Naive thymus-derived CD8-positive, alpha-beta T cell (primary cell): ENCODE measurements at places on chromosomes 2 and 18.

DNA sequence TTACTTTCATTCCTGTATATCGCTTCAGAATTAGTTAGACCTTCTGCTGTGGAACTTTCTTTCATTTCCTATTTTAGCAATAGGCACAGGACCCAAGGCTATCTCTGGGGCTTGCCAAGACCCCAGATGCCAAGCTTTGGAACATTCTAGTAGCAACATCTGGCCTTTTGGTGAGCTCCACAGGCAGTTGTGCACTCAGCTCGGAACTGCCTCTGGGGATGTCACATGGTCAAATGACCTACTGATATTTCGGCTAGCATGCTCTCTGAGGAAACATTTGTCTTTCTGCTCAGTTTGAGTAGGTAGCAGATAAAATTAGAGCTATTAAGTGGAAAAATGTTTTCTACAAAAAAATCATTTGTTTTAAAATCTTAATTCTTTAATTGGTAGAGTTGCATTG, 76.6 kb upstream of the ITGA4 start:
- no peak overlapping the region for H3K4me3 ChIP-seq
- H3K27ac ChIP-seq, result no peak overlapping the region
- H3K27me3 ChIP-seq, result no peaks in the 10 kb centered on the region

DNA sequence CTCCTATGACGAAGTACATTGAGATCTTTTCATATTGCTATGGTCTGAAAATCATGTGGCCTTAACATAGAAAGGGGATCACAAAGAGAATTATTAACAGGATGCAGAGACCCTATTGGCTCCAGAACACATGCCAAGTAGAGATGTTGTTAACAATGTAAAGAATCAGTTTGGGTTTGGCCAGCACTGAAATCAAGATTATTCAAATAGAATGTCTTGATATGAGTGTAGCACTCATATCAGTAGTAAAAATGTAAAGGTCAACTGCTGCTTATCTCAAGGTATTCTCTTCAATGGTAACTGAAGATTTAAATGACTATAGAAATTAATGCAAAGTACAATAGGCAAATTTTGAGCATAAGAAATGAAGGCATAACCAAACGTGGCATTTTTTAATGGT, 262.8 kb downstream of the PTH2R start:
- no peaks in the 10 kb centered on the region for H3K4me1 ChIP-seq
- no peak overlapping the region for H3K4me3 ChIP-seq
- no peak for DNase-seq
- H3K27ac ChIP-seq, result no peak overlapping the region
- no peaks in the 10 kb centered on the region for H3K27me3 ChIP-seq

DNA sequence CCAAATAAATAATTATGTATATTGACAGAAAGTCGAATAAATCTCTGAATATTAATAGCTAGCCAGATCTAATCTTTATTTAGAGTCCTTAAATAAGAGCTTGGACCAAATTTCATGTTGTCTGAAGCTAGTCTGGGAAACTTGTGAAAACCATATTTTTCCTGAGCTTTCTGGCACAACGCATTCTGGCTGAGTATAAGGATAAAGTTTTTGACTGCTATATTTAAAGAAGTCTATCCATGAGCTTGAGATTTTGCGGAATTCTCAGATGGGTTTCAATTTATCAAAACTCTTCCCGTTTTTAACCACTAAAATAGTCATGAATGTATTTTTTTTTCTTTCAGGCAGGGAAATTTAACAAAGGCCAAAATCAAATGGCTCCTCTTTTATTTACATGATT, 23.8 kb downstream of the FAP start:
- no peak overlapping the region for H3K4me3 ChIP-seq
- DNase-seq, result no peak
- H3K4me1 ChIP-seq, result no peaks in the 10 kb centered on the region
- peaks cover 11% of the 10 kb centered on the region for H3K27me3 ChIP-seq
- H3K36me3 ChIP-seq, result no peaks in the 10 kb centered on the region
- no peak overlapping the region for H3K27ac ChIP-seq

DNA sequence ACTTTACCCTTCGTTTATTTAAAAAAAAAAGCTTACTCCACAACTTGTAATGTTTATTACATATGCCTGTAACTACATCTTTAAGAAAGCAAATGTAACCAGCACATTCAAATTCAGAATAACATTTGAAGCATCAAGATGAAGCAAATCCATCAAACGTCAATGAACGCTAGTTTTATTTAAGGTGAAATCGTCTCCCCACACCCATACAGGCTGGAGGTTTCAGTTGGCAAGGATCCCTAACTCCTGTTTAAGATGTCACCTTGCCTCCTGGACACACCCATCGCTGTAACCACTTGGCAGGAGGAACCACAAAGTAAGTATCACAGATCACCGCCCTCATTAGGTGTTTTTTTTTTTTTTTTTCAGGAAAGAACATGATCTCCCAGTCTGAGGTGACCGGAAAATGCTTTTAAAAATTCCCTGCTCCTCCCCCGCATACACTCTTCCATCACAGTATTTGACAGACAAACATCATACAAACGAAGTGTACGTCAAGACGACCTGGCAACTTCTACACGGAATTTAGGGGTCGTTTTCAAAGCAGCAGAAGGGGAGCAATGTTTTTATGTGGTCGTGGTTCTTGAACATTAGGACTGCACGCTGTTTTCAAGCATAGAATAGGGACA, 19.7 kb upstream of the STPG4 start:
- no peaks in the 10 kb centered on the region for H3K27me3 ChIP-seq
- peaks cover 26% of the 10 kb centered on the region for H3K36me3 ChIP-seq
- peak overlapping the region; percentile 88 for H3K4me3 ChIP-seq
- peak overlapping the region; percentile 100 for H3K27ac ChIP-seq

GRCh38 chr2:18154259-18154658, 275.8 kb downstream of the KCNS3 start:
- no peak overlapping the region for H3K27ac ChIP-seq
- no peak overlapping the region for H3K4me3 ChIP-seq
- no peak for DNase-seq
- peaks cover 20% of the 10 kb centered on the region for H3K27me3 ChIP-seq
- H3K36me3 ChIP-seq, result no peaks in the 10 kb centered on the region

DNA sequence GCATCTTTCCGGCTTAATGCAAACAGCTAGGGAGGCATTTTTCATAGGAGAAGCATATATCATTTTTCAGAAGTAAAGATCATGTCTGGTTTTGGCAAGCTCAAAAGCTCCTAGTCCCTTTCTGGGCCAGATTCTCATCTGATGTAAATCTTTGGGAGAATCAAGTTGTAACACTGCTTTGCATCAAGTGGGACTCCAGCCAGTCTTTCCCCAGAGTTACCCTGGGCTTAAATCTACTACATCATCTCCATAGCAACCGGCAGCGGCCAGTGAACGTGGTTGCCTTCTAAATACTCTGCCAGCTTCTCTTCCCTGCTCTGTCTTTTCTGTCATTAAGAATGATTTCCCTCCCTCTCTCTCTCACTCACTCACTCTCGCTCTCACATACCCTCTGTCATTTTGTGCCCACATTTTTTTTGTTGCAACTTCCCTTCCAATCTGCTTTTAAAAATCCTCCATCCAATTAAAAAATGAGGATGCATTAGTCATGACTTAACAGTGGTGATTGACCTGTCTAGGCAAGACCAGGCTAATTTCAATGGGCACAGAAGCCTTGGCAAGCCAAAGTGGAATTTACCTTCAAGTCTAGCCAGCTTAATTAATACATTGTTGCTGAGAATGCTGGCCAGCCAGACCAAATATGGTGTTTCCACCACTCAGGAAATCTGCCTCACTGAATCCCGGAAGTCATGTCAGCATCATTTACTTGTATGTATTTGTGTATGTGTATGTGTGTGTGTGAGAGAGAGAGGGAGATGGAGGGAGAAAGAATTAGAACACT, 93.0 kb downstream of the NRP2 start:
- H3K4me3 ChIP-seq, result no peak overlapping the region
- no peak overlapping the region for H3K27ac ChIP-seq
- no peak for DNase-seq
- peaks cover 17% of the 10 kb centered on the region for H3K27me3 ChIP-seq

- H3K4me3 ChIP-seq, result no peak overlapping the region
- no peak overlapping the region for H3K27ac ChIP-seq
- H3K36me3 ChIP-seq, result no peaks in the 10 kb centered on the region
- no peaks in the 10 kb centered on the region for H3K4me1 ChIP-seq
- no peaks in the 10 kb centered on the region for H3K27me3 ChIP-seq
- no peak for DNase-seq
These were observed 989.2 kb downstream of the CPS1 start for GRCh38 chr2:211545582-211545981.

- no peak overlapping the region for H3K4me3 ChIP-seq
- no peak for DNase-seq
- H3K36me3 ChIP-seq, result peaks cover 76% of the 10 kb centered on the region
- H3K4me1 ChIP-seq, result no peaks in the 10 kb centered on the region
- no peak overlapping the region for H3K27ac ChIP-seq
These were observed 59.8 kb downstream of the C2orf74 start for GRCh38 chr2:61221819-61222218.
